Tongue (tissue), 3 donors: ENCODE measurements at places on chromosomes 1 and 21. TPM values are rescaled to one million over a fixed set of nuclear protein-coding genes. Genes with fewer than 3 reads are reported as not detected.

GRCh38 chr1:44973645-44974044 is 12.8 kb downstream of the EIF2B3 start:
- no peak for DNase-seq

- no peak for DNase-seq
Observed at GRCh38 chr1:94797291-94797690, 22.9 kb upstream of the SLC44A3 start.

- DNase-seq = peak; percentile 72
Observed at GRCh38 chr1:42340093-42340492, 5.1 kb upstream of the FOXJ3 start.

DNA sequence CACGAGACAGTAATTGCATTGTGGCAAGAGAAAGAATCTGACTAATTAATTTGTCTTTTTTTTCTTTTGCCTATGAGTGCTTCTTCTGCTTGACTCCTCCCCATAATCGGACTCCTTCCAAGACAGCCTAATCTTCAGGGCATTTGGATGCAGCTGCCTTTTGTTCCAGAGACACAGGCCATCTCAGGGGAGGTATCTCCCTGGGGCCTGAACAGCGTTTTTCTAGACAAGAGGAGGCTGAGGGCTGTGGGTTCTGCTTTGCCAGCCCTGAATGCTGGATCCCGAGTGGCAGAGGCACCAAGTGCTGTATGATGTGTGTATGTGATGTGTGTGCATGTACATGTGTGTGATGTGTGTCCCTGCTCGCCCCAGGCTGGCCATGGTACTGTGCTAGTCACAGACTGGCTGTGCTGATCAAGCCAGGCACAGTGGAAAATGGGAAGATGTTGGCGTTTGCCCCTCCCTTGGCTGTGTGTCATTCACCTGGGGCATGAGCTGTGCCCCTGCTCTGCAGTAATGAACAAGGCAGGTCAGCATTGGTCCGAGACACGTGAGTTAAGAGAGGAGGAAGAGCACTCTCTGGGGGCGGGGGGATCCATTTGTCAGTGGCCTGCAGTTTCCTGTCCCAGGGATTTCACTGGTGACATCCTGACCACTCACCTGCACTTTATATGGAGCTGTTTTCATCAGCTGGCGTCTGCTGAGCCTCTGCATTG is 77.2 kb downstream of the ADARB1 start:
- DNase-seq = no peak

GRCh38 chr1:24862775-24863483 is 67.1 kb downstream of the RUNX3 start:
- no peak for DNase-seq

- no peak for DNase-seq
Observed at GRCh38 chr1:65681096-65681495, 111.6 kb upstream of the PDE4B start.

DNA sequence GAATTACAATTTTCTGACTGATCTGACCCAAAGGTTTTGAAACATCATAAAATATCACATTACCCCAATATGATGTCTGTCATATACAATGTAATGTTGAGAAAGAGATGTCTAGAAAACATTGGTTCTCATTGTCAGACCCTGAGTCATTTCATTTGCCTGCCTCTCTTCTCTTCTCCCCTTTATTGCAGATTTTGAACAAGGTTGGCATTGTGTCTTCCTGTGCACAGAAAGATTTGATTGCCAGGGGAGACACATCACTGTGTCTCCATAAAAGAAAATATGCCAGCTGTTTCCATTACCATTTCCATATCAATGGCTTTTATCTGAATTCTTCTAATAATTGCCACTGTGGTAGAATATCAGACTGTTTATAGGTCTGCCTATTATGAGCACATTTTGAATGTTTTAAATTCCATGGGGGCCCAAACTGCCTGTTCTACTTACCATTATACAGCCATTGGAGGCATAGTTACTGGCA is 65.6 kb downstream of the IFI44 start:
- no peak for DNase-seq

DNA sequence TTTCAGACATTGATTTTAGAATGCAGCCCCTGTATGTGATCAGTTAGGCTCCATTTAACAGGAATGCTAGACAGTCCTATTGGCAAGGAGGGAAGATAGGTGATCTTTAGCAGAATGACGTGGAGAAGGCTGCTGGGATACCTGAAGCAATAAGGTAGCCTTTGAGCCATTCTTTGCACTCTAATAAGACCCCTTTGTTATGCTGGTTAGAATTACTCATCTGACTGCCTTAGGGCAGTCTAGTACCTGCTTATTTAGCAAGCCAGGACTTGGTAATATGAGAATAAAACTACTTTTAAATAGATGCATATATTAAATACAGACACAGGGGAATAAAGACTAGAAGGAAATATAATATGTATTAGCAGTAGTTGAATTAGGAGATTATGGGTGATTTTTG is 29.1 kb downstream of the NGF start:
- DNase-seq = no peak

The GBP4 gene
- 4.1 TPM for total RNA-seq

- no peak for DNase-seq
Observed at GRCh38 chr1:225660544-225660946, 7.6 kb upstream of the ENAH start.

The KCNA2 gene
- 4.8 TPM for total RNA-seq

- DNase-seq = peak; percentile 53
Observed at GRCh38 chr1:205445646-205445935, 10.3 kb downstream of the BLACAT1 start.

GRCh38 chr1:115980998-115981993 is 5.0 kb downstream of the SLC22A15 start:
- DNase-seq = peak; percentile 38

- DNase-seq = no peak
Observed at GRCh38 chr1:20403423-20404145, 82.4 kb downstream of the CAMK2N1 start.

DNA sequence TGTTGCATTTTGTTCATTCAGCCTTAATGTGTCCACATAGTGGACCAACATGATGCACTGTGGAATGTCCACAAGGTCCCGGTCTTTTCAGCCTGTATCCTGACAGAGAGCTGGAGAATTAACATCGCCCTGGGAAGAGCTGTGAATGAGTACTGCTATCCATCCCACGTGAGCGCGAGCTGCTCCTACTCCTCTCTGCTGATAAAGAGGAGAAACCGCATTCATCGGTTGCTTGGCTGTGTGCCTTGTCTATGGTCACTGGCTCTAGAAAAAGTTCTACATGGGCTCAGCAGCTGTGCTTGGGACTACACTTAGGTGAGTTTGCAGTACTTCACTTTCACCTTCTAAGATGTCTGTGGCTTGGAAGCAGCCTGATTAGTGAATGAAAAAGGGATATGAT is 31.1 kb upstream of the IGSF5 start:
- DNase-seq = no peak

GRCh38 chr1:66563094-66563800 is 29.3 kb downstream of the SGIP1 start:
- DNase-seq = peak; percentile 21

DNA sequence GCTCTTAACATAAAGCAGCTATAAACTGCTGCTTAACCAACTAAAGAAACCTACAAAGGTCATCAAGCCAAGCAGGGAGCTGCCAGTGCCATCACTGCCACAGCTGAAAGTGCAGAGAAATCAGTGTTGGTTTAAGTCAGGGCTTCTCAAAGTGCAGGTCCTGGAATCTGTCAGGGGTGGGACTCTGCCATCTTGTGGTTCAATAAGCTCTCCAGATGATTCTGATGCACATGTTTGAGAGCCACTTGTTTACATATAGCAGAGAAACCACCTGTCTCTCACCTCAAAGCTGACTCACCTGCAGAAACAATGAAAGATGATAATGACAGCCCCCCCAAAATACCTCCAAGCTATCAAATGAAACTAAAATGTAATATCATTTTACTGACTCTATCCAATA is 49.3 kb downstream of the SH3GLB1 start:
- DNase-seq = peak; percentile 13
